ENCODE measurements at places on chromosomes 3 and 15. TPM values are rescaled to one million over a fixed set of nuclear protein-coding genes. Genes with fewer than 3 reads are reported as not detected.

Gene KLHL40
- not detected for total RNA-seq

DNA sequence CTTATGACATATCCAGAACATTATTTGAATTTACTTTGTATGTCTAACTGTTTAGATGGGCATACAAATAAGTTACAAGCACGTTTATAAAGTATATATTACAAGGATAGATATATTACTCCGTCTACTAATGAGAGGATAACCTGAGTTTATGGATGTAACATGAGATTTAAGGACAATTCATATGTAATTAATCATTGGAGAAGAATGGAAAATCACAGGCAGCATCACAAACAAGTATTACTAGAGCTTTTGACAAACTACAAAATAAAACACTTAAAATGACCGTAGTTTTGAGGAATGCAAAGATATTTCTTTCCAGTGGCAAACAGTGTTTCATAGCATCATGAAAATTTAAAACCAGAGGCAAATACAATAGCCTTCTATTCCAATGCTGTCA lies 113.8 kb downstream of the ROBO1 start:
- no peak overlapping the region for H3K27ac ChIP-seq
- no peak overlapping the region for H3K4me3 ChIP-seq
- no peaks in the 10 kb centered on the region for H3K4me1 ChIP-seq
- H3K27me3 ChIP-seq: no peaks in the 10 kb centered on the region
- DNase-seq: no peak

Gene GPR27
- total RNA-seq: 1.2 TPM

DNA sequence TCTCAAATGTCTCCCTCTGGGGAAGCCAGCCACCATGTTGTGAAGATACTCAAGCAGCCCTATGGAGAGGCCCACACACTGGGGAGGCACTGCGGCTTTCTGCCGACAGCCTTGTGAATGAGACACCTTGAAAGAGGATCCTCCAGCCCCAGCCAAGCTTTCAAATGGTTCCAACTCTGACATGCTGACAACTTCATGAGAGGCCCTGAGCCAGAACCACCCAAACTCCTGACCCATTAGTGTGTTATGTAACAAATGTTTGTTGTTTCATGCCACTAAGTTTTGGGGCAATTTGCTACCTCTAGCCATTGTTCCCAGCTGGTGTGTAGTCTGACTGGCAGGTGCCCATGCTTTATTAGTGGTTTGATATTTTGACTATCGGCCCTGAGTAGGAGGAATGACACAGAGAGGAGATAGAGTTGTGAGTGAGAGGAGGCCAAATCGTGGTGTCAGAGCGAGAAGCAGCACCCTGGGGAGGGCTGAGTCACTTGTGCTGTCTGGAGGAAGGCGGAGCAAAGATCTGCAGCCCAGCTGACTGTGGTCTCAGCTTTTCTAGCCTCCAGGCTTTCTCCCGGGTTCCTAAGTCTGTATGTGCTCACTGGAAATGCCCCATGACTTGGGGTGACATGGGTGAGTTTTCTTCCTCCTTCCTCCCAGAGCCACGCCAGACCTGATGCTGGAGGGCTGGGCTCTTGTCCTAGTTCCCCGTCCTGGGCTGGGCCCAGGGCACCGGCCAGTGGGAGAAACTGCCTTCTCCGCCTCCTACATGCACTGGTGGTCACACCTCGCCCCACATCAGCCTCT lies 56.7 kb upstream of the BLM start:
- H3K36me3 ChIP-seq: no peaks in the 10 kb centered on the region
- H3K27ac ChIP-seq: peak overlapping the region; percentile 16
- peak; percentile 88 for DNase-seq

DNA sequence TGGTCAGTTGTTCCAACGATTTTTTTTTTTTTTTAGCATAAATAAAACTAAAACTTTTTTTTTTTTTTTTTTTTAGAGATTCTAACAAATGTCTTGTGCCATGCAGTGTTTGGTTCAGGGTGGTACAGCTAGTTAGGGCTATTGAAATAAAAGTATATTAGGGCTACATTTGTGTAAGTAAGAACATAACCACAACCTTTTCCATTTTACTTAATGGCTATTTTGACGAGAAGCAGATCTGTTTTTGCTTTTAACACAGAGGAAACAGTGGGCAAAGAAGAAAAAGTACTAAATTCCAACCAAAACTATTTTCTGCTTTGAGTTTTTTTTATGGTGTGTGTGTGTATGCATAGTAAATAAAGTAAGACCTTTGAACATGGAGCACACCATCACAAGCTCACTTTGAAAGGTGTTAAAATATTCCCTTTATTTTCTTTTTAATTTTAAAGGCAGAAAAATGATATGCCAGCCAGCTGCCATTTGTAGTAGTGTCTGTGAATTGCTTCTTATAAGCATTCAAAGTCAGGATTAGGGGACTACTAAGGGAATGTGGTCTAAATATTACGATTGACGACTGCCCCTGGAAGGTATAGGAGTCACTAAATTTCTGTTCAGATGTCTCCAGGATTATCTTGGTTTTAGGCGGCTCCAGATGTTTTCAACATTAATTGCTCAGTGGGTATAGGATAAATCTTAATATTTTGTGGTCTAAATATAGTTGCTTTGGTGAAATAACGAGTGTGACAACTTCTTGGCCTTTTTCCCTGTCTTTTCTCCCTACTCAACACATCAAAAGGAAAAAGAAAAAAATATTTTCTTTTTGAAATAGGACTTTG lies 3.1 kb downstream of the RARB start:
- no peak overlapping the region for H3K4me3 ChIP-seq
- H3K4me1 ChIP-seq: peaks cover 3% of the 10 kb centered on the region
- DNase-seq: no peak
- H3K36me3 ChIP-seq: no peaks in the 10 kb centered on the region
- H3K27me3 ChIP-seq: peaks cover 40% of the 10 kb centered on the region

GRCh38 chr3:131403216-131403895 lies 21.8 kb downstream of the NUDT16 start:
- DNase-seq: no peak
- no peak overlapping the region for H3K27ac ChIP-seq
- no peaks in the 10 kb centered on the region for H3K4me1 ChIP-seq
- H3K4me3 ChIP-seq: no peak overlapping the region
- H3K36me3 ChIP-seq: peaks cover 2% of the 10 kb centered on the region
- peaks cover 1% of the 10 kb centered on the region for H3K27me3 ChIP-seq

Gene B3GNT5
- 12.7 TPM for total RNA-seq

- H3K27me3 ChIP-seq: no peaks in the 10 kb centered on the region
- H3K36me3 ChIP-seq: peaks cover 7% of the 10 kb centered on the region
- no peak overlapping the region for H3K4me3 ChIP-seq
- no peak for DNase-seq
- H3K4me1 ChIP-seq: peaks cover 26% of the 10 kb centered on the region
Observed at GRCh38 chr3:195384952-195385351, 57.9 kb downstream of the ACAP2 start.

Gene FRMD5
- total RNA-seq: 0.24 TPM
